Skeletal muscle cell (primary cell): ENCODE measurements at places on chromosomes 4 and X.

DNA sequence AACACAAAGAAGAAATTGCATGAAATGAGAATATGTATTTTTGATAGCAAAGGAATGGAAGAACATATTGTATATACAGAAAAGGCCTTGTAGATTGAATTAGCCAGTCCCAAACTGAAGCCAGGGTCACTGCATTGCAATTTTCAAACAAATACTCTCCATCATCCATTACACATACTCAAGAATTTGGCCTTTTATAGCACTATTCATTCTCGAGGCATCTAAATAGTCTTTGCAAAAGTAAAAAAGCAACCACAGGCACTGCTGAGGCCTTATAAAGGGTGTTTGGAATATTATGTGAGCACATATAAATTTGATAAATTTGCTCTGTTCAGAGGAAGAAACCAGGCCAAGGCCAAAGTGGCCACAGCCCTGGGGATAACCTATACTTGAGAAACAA is 123.0 kb downstream of the ZNF827 start:
- DNase-seq, result no peak

- no peak for DNase-seq
Measured at GRCh38 chrX:41457613-41458192, 10.6 kb downstream of the NYX start.

- peak; percentile 23 for DNase-seq
Measured at GRCh38 chr4:77104791-77105540, 29.2 kb upstream of the CCNI start.

- no peak for DNase-seq
Measured at GRCh38 chr4:40514497-40514951, 115.1 kb downstream of the RBM47 start.

DNA sequence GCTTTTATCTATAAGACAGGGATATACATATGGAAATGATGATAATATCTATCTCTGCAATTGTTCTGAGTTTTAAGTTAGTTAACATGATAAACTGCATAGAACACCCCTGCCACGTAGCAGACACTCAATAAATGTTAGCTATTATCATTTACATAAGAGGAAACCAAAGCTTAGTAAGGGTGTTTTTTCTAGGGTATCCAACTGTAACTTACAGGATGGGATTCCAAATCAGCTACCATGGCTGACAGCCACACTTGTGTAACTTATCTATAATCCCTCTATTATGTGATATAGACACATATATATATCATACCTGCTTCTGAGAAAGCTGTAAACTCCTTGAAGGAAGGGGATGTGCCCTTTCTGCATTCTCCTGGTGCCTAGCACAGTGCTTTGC is 1.1 kb upstream of the SPARCL1 start:
- DNase-seq, result no peak

GRCh38 chr4:10706236-10706635 is 21.7 kb upstream of the CLNK start:
- no peak for DNase-seq

DNA sequence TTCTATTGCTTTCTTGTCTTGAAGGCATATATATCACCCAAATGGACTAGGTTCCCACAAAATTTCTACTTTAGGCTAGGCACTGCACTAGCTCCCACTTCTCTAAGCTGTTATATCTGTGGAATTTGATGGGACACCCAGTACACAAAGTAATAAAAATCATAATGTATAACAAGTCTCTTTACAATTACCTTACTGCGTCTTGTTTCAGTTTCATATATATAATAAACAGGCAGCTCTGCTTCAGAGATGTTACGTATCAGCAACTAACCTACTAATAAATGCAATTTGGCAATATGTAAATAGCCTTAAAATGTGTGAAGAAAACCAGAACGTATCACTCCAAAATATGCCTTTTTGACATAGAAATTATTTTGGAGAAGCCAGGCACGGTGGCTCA is 42.0 kb upstream of the UGDH start:
- no peak for DNase-seq

GRCh38 chr4:123987408-123987807 is 590.8 kb downstream of the SPRY1 start:
- no peak for DNase-seq

DNA sequence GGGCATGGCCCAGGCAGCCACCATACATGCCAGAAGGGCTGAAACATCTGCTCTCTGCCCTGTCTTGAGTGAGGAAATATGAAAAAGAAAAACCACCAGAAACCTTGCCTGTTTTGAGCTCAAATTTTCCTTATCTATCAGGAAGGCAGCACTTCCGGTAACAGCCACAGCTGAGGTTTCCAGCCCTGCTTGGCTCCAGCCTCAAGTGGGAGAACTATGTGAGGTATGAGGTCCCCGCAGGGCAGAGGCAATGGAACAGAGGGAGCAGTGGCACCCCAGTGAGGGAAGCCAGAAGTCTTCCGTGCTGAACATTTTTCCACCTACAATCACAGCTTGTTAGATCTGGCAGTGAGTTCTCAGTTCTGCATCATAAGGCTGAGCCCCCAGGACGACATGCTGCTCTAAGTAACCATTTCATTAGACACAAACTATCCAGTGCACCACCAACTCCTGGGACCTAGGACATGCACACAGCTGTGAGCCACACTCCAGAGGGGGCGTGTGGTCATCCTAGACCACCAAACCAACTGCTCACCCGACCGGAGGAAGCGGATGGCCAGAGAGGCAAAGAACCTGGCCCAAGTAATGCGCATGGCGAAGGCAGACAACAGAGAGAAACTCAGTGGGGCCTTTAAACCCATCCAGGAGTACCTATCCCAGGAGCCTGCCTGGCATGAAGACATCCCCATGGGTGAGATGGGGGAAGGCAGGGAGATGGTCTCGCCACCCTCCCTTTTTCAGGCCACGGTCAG is 22.6 kb downstream of the WDR1 start:
- DNase-seq, result no peak

GRCh38 chrX:117455787-117456186 is 660.8 kb downstream of the KLHL13 start:
- DNase-seq, result no peak

DNA sequence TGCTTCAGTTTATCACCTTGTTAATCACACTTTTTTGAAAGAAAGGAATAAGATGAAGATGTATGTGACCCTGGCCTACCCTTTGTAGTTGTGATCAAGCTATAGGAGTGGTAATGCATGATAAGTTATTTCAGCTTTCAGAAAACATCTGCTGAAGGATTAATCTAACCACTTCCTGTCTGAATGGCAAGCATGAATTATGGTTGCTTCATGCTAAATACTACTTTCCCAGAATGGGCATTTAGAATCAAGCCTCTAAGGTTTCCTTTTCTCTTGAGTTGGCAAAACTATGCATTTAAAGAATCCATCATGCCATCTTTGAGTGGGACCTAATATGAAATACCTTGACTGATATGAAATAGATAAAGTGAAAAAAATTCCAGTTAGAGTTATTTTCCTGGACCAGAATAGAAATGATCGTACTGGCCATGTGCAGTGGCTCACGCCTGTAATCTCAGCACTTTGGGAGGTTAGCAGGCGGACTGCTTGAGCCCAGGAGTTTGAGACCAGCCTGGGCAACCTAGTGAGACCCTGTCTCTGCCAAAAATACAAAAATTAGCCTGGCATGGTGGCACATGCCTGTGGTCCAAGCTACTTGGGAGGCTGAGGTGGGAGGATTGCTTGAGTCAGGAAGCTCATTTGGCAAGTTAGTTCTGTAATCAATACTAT is 59.1 kb downstream of the ANXA3 start:
- DNase-seq, result no peak

- no peak for DNase-seq
Measured at GRCh38 chr4:111283066-111283677, 660.3 kb upstream of the PITX2 start.

GRCh38 chrX:150074175-150074574 is 135.9 kb upstream of the EOLA2 start:
- no peak for DNase-seq

GRCh38 chr4:134160211-134160610 is 41.4 kb downstream of the PABPC4L start:
- no peak for DNase-seq

- peak; percentile 36 for DNase-seq
Measured at GRCh38 chr4:113026556-113026955, 22.9 kb upstream of the ANK2 start.

DNA sequence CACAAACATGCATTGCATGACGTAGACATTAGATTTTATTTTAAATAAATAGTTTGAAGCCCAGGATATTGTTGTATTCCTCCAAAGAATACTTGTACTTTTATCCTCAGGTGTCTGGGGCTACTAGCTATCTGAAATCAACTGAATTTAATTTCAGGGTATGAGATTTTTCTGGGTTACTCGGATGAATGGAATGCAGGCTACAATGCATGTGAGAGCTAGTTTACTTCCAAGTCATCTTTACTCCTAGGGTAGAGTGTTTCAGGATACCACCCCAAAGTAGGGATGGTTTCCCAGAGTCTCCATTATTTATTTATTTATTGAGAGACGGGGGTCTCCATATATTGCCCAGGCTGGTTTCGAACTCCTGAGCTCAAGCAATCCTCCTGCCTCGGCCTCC is 66.4 kb downstream of the HPRT1 start:
- no peak for DNase-seq

DNA sequence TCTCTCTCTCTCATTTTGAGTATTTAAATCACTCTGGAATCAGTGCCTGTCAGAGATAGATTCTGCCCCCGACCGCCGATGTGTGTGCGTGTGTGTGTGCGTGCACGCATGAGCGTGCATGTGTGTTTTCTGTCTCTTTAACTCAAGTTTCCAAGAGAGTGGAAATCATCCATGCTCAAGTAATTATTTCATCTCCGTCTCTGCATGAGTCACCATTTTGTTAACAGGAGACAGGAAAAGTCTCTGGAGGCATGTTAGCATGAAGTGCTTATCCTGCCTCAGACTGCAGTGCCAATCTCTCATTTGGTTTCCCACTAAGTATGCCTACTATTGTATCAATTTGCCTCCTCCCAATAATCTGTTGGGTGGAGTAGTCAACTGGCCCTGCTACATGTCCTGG is 182.9 kb upstream of the NHS start:
- DNase-seq, result no peak

DNA sequence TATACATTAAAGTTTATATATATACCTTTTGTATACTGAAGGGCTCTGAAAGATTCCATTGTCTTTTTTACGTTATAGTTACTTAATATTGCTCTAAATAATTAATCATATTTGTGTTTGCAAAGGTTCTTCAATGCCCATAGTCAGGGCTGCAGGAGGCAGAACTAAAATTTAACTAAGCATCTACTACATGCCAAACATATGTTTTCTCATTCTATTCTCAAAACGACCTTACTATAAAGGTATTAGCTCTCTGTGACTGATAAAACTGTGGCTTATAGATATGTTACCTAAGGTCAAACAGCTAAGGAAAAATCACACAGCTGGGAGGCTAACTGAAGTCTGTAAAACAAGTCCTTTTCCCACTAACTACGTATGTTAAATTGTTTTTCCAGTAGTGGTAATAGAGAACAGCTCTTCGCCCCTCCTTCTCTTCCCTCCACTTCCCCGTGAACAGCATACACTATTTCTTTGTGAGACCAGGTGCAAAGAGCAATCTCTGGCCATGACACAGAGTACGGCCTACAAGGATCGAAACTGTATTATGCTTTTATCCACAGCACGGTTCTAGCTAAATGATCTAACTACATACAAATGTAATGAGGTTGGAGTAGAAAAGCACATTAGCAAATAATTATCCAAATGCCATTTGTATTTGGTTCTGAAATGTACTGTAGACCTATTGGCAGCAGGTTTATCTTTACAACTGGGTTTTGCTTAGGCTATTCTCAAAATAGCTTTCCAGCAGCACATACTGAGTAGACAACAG is 1.7 kb downstream of the CNOT6L start:
- DNase-seq, result no peak

DNA sequence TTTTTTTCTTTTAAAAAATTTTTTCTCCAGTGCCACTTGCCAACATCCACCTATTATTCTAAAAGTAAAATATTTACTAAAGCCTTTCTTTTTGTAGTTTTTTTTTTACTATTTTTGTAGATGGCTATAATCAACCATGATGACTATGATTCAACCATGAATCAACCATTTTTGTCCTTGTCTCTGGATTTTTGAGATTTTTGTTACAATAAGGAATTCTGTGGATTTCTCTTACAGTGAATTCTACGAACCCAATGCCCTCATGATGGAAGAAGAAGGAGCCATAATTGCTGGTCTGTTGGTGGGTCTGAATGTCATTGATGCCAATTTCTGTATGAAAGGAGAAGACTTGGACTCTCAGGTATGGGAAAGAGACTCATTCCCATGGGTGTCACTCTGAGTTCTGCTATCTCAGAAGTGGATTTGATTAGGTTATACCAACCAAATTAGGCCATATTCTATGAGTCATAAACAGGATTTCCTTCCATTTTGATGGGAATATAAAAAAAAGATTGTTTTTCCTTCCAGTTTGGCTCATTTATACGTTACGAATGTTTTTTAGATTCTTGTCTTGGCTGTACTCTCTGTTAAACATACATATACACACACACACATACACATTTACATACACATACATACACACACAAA is 46.7 kb downstream of the RUFY3 start:
- DNase-seq, result no peak

GRCh38 chr4:149825336-149825735 is 9.7 kb upstream of the IQCM start:
- DNase-seq, result no peak

- DNase-seq, result no peak
Measured at GRCh38 chrX:39258331-39258730, 457.1 kb downstream of the MID1IP1 start.

- DNase-seq, result peak; percentile 97
Measured at GRCh38 chr4:78645853-78646757, 94.5 kb downstream of the ANXA3 start.

DNA sequence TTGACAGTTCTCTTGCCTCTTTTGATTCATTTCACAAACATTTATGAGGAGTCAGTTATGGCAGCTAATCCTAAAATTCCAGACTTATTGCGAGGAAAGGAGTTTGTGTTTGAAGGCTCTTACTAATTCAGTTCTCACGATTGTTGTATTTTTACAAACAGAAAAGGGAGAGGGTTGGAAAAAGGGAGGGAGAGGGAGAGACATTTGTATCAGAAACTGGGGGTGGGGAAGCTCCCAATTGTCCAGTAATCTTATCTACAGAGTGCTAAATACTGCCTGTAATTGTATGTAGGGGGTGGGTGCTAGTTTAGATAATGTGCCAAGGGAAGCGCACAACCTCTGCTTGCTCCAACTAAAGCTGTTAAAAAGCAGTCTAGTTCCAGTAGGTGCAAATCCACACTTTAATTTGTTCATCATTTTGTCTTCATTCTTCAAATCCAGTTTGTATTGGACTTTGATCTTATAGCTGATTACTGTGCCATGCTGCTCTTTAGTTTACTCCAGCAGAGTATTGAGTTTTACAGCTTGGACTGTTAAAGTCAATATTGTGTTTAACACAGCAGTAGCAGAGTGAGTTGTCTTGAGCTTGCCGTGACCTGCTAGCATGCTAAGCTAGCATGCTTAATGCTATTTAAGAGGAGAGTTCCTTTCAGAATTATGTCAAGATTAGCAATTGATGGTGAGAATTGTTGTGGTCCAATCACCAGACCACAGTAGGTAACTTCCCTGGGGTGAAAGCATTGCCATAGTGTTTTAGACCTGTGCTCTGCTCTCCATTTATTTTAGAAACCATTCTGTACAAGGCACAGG is 13.9 kb downstream of the FNIP2 start:
- no peak for DNase-seq
